ENCODE measurements at places on chromosomes 2 and 18.

DNA sequence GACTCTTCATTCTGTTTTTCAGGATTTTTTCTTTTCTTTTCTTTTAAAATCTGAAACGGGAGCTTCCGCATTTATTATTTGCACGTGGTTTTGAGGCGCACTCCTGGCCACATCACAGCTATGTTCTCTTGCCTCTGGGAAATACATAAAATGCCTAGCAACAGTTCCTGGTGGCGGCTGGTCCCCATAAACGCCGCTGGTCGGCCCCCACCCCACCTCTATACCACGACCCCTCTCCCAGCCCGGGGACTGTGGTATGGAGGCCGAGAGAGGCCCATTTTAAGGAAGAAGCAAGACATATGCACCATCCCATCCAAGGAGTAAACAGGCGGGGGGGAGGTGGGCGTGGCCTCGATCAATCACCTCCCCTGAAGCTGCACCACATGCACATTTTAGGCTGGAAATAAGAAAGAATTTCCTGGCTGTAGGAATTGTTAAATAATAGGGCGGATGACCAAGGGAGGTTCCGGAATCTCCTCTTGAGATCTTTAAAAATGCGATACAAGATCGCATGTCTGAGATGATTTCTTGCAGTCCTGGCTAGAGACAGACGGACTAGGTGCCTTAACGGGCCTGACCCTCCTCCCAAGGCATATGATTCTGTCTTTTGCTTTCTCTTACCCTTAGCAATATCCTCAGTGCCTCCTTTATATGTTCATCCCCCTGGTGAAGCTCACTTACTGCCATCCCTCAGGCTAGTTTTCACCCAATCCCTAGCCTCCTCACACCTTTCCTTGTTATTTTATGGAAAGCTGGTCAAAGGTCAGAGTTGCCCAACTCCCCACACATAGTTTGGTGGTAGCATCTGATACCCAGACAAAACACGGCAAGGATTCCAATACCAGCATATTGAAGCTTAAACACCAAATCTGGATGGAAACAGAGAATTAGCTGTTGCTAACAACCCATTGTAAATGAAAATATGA, 82.4 kb downstream of the BCL2 start:
- peak; percentile 53 for DNase-seq

- DNase-seq: no peak
Measured at GRCh38 chr2:58896638-58897037, 655.5 kb upstream of the FANCL start.

GRCh38 chr2:178550352-178550751, 70.1 kb downstream of the PLEKHA3 start:
- no peak for DNase-seq

DNA sequence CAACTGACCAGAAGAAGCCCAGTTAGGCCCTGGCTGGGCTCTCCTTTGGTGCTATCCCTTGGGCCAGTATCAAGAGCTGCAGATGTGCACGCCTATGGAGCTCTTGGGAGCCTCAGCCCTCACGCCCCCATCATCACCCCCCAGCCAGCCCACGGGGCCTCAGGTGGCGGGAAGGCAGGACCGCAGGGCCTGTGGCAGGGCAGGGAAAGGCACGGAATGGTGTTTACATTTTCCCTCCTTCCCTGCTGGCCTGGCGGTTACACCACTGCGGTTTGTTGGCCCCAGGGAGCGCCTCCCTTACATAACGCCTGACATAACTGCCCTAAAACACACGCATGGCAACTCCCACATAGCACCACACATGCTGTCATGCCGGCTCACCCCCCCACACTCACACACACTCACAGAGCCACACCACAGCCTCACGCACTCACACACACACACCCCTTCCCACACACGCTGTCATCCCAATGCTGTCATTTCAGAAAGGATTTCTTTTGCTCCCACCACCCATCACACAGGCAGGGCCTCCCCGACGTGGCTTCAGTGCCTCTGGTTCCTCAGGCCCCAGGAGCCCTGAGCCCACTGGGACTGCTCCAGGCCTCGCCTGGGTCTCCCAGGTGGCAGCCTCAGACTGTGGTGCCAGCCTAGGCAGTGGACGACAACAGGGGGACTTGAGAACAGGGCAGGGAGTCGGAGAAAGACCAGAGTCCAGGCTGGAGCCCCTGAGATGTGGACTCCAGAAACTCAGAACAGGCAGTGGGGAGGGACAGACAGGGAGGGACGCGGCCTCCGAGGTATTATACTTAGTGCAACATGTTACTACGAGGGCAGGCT, 15.7 kb downstream of the ZFP36L2 start:
- no peak for DNase-seq

GRCh38 chr18:57519668-57520424, 66.7 kb downstream of the FECH start:
- no peak for DNase-seq

GRCh38 chr18:6741232-6741663, 11.7 kb downstream of the ARHGAP28 start:
- peak; percentile 82 for DNase-seq

DNA sequence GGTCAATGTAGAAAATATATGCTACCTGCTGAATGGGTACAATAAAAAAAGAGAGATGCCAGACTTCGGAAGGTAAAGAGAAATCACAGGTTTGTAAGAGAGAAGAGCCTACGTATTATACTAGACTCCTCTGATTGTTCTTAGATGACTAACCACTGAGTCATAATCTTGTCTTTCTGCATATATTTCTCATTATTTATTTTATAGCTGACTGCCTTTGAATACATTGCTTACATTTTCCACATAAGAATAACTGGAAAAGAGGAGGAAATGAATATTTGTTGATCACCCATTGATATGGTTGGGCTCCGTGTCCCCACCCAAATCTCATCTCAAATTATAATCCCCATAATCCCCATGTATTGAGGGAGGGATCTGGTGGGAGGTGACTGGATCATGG, 90.3 kb upstream of the RAB27B start:
- peak; percentile 66 for DNase-seq

DNA sequence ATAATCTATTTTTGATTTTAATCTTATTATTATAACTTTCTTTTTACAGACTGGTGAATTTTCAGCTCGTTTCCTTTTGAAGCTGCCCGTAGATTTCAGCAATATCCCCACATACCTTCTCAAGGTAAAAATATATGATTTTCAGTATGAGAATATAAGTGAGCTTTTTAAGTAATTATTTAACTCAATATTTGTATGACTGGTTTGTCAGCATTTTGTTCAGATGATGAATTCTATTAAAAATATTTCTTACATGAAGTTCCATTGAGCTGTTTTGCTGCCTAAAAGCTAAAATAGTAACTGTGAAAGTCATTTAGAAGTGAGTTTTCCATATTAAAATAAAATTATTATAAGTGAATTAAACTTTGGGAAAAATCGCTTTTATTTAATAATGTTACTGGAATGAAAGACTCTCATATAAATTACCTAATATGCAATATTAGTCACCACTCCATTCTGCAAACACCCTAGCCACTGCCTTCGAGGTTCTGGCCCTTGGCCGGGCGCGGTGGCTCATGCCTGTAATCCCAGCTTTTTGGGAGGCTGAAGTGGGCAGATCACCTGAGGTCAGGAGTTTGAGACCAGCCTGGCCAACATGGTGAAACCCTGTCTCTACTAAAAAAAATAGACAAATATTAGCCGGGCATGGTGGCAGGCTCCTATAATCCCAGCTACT, 155.3 kb downstream of the BABAM2 start:
- DNase-seq: no peak

- DNase-seq: no peak
Measured at GRCh38 chr2:48414980-48415835, 114.7 kb upstream of the STON1 start.

DNA sequence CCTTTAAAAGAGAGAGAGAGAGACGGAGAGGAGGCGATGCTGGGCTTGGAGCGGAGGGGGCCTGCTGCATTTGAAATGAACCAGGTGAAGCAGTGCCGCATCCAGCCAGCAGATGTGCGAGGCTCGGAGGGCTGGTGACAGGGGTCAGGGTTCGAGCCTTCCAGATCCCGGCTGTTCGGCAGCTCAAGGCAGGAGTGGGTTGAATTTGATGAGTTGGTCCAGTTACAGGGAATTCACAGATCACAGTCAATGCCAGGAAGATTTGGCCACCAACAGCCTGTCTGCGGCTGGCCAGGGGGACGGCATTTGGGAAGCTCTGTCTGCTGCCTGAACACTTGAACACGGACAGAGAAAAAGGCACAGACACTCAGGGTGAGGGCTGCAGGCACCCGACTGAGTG, 48.6 kb downstream of the PTGR3 start:
- no peak for DNase-seq

DNA sequence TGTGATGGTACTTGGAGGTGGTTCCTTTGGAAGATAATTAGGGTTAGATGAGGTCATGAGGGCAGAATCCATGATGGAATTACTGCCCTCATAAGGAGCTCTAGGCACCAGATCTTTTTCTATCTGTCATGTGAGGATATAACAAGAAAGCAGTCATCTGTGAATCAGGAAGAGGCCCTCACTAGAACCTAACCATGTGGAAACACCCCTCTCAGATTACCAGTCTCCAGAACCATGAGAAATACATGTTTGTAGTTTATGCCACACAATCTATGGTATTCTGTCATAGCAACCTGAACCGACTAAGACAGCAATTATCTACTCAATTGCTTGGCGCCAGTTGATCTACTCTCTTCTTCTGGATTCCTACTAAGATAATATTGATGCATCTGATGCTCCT, 2.4 kb upstream of the SERPINB10 start:
- DNase-seq: peak; percentile 49

DNA sequence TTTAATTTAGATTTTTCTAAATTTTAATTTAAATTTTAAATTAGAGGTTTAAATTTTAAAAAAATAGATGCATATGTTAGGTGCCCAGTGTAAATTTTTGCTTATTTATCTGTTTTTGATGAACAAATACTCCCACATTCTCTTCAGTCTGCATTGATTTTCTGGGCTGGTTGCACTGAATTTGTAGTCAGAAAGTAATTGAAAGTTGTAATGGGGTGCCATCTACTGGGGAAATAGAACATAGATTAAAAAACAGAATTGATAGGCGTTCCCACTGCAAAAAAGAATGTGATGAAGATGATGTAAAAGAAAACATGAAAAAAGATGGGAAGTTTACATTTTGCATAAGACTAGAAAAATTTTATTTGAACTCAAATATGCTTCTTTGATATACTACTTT, 51.7 kb upstream of the CCDC85A start:
- DNase-seq: peak; percentile 53

DNA sequence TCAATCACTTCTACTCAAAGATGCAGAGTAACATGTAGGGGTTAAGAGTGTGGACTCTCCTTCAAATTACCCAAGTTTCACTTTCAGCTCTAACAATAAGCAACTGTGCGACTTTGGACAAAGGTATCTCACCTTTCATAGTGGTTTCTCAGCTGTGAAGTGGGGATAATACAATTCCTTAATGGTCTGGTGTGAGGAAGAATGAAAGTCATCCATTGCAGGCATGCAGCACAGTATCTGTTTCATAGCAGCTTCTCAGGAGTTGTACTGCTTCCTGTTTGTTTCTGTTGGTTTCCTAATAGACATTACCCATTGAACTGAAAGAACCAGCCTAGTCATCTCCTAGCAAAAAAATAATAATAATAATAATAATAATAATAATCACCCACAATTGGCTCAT, 74.4 kb downstream of the DDX18 start:
- DNase-seq: no peak

- peak; percentile 63 for DNase-seq
Measured at GRCh38 chr2:47274054-47274782, 119.1 kb upstream of the STPG4 start.

DNA sequence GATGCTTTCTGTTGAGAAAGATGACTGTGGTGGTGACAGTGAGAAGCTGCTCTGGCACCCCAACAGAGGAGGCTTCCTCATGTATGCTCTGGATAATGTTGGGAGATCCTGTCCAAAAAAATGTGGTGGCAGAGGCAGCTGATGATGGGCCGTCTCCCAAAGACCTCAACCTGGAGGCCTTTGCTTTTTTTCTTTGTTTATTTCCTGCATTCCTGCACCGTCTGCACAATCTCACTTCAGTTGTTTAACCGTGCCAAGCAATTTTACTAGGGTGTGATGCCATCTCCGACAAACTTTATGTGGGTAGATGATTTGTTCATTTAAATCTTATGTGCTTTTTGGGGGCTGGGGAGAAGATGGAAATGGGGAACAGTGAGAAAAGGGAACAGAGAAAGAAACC, 62.2 kb upstream of the IGFBP5 start:
- DNase-seq: no peak

- DNase-seq: no peak
Measured at GRCh38 chr2:844715-845114, 105.9 kb upstream of the SNTG2 start.

DNA sequence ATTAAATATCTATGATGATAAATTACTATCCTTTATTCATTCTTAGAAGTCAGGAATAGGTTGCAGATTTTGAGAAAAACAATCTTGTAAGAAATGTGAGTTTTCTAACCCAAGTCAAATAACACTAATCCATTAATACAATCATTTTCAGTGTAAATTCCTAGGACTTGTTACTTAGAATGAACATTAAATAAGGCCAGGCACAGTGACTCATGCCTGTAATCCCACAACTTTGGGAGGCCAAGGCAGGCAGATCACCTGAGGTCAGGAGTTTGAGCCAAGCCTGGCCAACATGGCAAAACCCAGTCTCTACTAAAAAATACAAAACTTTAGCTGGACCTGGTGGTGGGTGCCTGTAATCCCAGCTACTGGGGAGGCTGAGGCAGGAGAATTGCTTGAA, 45.8 kb upstream of the CDKL4 start:
- peak; percentile 32 for DNase-seq

- DNase-seq: peak; percentile 86
Measured at GRCh38 chr18:58091099-58091611, 47.1 kb downstream of the NEDD4L start.

GRCh38 chr2:169572821-169573159, 875 bp downstream of the FASTKD1 start:
- DNase-seq: no peak

- DNase-seq: no peak
Measured at GRCh38 chr2:128323555-128323931, 4.9 kb upstream of the HS6ST1 start.

- DNase-seq: no peak
Measured at GRCh38 chr18:75683426-75683825, 255.9 kb upstream of the SMIM21 start.

- DNase-seq: no peak
Measured at GRCh38 chr18:61821748-61822147, 71.1 kb downstream of the RNF152 start.

DNA sequence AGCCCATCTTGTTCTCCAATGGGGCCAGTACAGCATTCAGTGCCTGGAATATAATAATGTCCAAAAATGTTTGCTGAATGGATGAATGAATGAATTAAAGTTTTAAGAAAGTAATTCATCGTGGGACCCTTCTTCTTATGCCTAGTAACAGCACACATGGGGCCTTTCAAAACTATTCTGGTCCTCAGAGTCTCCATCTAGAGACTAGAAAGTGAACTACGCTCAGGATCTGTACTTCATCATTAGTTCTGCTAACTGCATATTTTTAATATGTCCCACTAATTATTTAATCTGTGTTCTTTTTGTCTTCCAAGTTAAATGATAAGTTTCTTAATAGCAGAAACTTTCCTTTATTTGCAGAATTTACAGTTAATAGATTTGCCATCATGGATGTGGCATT, 172.5 kb downstream of the SMAD2 start:
- DNase-seq: no peak

Measured in kidney tubule cell (primary cell).